Cerebellar nuclear complex (tissue), 1 donor: ENCODE measurements at places on chromosomes 7 and 10.

DNA sequence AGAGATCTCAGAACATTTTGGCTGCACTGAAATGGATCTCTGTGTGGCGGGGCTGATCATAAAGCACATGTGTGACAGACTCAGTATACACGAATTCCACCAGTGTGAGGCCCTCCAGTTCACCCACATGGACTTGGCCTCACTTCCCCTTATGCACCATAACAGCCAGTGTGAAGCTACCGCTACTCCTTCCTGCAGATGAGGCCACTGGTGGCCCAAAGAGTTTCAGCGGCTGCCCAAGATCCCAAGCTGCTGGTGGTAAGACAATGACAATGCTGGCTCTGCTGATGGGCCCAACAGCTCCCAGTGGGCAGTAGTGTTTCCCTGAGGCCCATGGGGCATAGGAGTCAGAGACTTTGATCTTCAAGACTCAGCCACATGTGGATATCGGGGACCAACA lies 21.0 kb upstream of the C10orf71 start:
- no peak for DNase-seq

DNA sequence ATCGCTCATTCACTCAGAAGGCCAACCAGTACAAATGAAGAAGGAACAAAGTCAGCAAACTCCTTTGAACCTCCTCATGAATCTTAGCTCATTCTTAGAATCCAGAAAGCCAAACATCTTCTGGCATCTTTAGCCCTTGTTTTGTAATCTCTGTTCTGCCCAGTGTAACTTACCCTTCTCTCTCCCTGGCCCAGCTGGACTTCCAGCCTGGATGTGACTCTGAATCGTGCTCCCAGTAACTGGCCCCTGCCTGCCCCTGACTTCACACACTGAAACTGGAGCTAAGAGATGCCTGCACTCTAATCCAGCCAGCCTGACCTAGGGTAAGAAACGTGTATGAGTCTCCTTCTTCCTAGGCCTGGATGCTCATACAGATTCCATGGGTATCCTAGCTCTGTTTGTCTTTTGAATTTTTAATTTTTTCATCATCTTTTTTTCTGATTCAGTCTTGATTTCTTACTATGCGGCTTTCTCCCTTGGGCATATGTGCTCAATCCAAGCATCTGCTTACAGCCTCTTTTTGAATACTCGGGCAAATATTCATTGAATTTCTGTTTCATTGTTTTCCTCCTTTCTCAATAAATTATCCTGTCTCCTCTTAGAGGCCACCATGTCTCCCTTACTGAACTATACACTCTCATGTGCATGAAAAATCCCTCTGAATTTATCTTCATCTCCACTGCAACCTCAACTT lies 845.6 kb upstream of the AUTS2 start:
- no peak for DNase-seq

GRCh38 chr7:81857385-81857784 lies 87.5 kb upstream of the HGF start:
- no peak for DNase-seq

DNA sequence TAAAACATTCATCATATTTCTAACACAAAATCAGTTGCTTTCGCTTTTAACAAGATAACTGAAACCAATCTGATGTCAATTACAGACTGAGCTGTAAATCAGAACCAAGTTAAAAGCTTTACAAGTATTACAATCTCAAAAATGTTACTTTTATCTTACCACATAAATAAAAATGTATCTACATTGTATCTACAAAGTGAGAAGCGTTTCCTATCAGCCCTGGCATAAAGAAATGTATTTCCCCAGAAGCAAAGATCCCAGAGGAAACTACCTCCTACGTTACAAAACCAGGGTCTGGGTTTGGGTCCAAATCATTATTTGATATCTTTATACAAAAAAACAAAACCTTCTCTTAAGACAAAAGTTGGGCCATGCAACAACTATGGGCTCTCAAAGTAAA lies 2.6 kb downstream of the SMURF1 start:
- no peak for DNase-seq

- no peak for DNase-seq
These were observed 11.7 kb upstream of the EDRF1 start for GRCh38 chr10:125707541-125708468.

DNA sequence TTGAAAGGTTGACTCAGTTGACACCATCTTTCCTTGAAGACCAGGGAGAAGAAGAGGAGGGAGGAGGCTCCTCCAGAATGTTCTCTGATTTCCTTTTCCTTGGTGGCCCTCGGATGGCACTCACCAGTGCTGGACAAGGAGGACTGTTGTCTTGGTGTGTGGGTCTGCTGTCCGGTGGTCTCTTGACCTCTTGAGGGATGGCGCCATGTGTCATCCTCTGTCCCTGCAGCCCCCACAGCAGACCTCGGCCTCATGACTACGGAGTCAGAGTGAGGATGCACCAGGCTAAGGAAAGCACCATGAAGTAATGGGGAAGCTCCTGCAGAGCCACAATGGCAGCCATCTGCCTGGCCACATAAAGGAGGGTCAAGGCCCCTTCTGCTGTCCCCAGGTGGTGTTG lies 475.0 kb downstream of the GLRX3 start:
- no peak for DNase-seq

DNA sequence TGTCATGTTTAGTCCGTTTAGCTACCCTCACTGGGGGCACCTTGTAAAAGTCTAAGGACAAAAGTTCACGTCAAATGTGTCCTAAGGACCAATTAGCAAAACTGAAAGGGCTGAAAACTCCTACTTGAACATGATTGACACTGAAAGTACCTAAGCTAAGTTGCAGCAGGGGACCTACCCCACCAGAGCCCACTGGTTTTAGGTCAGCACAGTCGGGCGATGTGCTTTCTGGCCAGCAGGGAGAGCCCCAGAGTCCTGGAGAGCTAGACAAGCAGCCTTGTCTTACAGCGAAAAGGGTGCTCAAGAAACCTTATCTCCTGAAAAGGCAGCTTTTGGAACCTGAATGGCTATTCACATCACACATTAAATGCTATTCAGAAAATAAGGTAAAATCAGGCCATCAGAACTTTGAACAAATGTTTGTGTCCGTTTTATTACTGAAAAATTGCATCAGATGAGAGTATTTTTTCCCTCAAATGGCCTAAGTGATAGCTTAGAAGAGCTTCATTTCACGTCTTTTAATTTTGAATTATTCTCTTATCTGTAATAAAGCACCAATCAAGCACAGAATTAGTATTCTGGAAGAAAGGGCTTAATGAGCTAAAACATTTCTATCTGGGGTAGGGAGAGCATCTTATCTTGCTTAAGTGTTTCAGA lies 52.2 kb upstream of the MKI67 start:
- DNase-seq = no peak

DNA sequence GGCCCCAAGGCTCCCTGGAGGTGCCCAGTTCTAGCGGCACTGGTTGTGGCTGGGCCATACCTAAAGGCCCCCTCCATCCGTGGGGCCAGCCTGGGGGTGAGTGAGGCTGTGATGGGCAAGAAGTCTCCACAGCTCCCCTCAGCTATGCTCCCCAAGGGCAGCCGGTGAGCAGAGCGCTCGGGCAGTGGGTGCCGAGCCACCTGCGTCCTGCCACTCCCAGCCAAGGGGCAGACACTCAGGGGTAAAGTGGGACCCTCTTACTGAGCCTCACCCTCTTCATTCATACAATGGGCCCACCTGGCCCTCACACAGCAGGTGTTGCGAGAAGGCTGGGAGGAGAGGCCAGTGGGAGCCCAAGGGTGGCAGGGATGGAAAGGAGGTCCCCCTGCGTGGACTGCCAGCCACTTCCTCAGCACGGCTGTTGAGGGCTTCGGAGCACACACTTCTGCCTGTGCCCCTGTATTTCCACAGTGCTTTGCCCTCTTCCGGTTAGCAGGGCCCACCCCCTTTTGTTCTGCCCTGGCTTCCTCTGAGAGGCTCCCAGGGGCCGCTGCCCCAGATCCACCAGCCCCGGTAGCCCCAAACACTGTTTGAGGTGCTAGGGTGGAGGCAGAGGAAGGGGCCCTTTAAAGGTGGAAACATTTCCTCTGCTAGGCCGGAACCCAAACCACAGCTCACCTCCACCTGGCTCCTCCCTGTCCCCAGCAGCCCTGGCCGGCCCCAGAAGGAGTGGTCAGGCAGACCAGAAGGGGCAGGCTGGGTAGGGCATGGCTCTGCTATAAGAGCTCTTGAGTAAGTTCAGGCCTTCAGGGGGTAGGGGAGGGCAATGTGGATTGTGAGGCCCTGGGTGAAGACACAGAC lies 16.4 kb upstream of the C10orf105 start:
- no peak for DNase-seq

DNA sequence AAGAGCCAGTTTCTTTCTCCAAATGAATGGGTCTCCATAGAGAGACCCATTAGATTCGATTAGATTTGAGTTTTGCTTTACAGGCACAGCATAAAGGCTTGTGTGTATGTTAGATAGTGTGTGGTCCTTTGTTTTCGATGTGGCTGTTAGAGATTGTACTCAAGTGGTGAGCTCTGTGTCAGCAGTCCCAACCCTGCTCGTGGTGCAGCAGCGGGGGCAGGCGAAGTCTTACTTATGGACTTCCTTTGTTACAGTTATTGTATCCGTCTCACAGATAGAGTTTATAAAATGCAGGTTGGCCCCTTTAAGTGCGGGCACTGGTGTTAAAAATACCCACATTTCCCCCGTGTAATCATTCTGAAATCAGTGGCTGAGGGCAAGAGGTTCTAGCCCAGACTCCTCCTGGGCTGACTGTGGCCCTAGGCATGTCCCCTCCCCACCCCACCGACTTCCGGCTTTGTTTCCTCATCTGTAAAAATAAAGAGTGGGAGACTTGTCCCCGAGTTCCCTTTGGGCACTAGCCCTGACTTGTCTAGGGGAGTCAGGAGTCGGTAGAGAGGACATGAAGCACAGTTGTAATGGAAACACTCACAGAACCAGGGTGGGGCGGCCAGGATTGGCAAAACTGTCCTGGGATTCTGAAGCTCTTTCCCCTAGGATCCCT lies 28.6 kb downstream of the MTURN start:
- DNase-seq = no peak

DNA sequence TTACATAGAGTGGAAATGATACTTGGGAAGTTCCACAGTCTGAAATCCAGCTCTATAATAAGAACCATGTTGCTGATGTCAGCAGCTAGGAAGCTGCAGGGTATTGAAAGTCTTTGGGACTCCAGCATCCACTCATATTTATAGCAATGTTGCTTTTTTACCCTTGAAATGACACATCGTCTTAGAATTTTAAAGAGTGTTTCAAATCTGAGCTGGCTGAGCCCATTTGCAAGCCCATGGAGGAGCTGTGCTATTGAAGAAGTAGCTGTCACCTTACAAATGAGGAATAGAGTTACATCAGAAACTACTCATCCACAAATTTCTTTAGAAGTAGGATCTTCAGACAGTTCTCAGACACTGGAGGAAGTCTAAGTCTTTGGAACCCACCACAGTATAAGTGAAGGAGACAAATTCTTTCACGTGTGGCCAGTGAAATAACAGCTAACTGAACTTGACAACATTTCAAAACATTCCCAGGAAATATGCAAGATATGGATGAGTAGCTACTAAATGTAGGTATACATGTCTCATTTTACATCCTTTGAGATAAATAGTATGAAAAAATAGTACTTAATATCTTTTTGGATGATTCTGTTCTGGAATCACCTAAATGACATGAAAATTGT lies 203.6 kb downstream of the ZNF365 start:
- no peak for DNase-seq

DNA sequence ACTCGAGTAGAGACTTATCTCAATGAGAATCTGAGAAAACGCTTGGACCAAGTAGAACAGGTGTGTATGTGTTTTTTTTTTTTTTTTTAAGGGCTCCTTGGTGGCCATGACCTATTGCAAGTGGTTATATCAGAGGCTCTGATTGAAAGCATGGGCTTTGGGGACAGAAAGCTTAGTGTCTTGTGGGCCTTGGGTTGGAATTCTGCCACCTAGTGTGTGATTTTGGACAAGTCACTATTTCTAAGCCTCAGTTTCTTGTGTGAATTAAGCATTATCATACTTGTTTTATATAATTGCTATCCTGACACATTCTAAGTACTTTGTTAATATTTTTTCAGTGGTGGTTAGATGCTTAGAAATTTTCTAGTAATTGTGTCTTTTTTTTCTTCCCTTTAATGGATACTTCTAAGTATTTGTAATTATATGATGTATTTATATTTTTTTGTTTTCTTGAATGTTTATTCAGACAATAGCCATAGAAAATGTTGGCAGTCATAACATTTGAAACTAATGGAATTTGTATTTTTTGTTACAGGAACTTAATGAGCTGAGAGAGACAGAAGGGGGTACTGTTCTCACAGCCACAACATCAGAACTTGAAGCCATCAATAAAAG lies 33.1 kb downstream of the SMC3 start:
- DNase-seq = no peak

- no peak for DNase-seq
These were observed 101.8 kb upstream of the MKLN1 start for GRCh38 chr7:131225619-131226513.

DNA sequence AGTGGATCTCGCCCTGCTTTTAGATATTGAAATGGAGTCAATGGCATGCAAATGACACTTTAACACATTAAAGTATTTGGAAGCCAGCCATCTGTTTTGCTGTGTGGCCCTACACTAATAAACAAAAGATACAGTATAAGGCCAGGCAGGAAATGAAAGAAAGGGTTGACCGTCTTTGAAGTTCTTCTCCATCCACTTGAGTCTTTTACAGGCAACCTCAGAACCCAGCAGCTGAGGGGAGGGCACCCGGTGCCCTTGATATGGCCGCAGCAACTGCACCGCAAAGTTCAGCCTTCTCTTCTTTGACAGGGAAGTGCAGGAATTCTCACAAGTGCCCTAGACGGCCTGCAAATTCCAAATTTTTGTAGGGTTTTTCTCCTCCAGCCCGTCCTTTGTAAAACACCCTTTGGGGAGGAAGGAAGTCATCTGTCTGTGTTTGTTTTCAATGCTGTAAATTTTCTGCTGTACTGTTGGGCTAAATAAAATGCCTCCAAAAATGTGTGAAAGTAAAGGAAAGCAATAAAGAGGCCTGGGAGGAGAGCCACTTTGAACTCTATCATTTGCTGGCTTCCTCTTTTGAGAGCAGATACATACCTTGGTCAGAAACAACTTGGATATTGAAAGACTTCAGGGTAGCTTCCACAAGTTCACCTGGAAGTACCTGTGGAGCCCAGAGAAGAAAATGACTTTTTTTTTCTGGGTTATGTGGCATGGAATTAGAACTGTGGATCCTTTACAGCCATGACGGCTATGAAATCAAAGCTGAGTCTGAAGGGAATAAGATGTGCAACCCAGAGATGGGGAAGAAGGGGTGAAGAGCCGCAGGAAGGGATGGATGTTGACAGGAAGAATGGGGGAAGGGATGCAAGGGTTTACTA lies 3.6 kb downstream of the HOXA1 start:
- DNase-seq = no peak

DNA sequence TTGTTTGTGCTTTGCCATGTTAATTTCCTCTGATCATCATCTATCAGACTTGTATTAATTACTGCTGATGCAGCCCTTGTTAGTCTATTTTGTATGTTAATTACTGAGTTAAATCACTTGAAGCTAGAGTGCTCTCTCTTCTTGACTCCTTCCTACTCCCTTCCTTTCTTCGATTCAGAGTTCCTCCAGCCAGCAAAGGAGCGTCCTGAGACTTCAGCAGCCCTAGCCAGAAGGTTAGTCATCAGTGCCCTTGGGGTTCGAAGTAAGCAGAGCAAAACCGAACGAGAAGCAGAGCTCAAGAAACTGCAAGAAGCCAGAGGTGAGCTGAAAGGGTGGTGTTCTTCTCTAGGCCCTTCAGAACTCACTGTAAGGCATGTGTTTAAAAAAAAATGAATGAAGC lies 32.1 kb downstream of the LOXL4 start:
- no peak for DNase-seq
